IPS DF 6.9 (cell line): ENCODE measurements at places on chromosomes 2 and 18.

DNA sequence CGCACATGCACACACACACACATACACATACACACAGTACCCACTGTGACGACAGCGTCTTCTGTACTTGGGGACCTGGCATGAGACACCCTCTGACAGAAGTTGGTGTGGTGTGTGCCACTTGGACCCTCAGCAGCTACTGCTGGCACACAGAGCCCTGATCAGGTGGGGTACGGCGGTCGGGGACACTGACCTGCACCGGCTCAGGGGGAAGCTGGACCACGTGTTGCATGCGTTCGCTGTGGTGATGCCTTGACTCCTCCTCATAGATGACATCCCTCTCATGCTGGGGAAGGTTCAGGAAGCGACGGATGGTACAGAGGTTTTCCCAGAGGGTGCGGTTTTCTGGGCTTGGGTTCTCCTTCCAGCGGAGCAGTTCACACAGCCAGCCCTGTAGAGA is 149.2 kb downstream of the SATB2 start:
- DNase-seq, result no peak

GRCh38 chr2:65437392-65438135 is 5.2 kb upstream of the SPRED2 start:
- DNase-seq, result no peak

DNA sequence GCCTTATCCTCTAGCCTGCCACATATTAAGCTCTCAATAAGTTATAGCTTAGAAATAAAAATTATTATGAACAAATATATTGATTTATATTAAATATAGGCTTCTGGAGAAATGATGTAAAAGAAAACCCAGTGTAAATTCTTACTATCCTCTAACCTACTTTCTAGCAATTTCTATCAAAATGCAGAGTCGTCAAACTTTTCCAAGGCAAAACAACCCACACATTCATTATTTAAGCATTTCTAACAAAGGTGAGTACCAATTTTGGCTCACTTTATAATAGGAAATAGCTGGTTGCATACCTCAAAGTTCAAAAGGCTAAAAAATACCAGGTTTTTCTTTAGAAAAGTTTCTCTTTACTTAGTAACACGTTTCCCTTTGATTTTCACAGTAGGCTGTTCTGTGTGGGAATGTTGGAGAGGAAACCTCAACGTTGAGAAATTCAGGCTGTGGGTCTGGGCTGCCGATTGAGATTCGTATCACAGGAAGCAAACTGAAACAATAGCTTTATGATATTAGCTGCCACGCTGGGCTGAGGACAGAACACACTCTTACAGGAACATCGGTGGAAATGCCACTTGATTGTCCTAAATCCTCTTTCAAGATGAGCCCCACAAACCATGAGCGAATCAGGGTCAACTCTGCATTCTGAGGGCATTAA is 53.0 kb downstream of the EPAS1 start:
- DNase-seq, result no peak

DNA sequence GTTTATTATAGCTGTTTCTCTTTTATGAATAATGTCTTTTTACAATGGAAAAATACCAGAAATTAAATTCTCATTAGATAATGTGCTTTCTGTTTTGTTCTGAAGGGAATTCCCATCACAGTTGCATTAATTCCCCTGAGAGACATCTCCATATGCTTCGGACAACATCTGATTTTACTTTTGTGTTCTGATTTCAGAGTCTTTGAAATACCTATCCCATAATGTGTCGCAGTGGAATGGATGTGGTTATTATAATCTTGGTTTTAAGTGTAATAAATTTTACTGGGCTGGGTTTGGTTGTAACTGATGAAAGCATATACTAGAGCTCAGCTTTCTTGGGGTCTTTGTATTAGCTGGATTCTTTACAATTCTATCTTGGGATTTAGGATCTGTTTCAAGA is 12.5 kb downstream of the SPTBN1 start:
- DNase-seq, result no peak

DNA sequence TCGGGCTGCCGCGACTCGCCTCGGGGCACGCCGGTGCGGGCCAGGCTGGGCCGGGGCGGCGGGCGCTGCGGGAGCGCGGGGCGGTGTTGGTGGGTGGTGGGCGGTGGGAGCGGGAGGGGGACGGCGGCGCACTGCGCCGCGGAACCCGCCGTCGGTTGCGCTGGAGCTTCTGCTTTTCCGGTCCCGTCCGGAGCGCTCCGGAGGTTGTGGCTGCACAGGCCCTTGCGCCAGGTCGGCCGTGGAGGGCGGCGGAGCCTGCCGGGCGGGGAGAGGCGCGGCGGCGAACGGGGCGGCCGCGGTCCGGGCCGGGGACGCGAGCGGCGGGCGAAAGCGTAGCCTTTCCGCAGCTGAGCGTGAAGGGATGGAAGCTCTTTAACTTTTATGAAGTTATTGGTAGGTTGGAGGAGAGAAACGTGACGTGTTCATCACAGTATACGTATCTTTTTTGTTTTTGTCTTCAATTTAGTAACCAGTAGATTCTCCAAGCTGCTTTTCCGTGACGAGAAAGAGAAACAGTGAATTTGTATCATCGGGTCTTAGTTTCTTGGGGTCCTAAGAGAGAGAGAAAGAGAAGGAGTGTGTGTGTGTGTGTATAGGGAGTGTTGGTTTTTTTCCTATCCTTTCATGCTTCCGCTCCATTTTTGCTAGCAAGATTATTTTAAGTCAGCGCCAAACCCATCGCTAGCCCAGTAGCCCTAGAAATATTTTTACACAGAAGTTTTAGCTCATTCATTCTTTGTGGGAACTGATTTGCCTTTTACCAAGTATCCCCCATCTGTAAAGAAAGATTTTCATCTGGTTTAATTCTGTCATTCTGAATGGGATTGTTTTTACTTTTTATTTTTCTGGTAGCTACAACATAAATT is 535 bp downstream of the ATG4B start:
- no peak for DNase-seq
